ENCODE measurements at places on chromosomes 13 and 19.

GRCh38 chr19:2952953-2953481, 8.2 kb upstream of the ZNF77 start:
- no peak for DNase-seq

DNA sequence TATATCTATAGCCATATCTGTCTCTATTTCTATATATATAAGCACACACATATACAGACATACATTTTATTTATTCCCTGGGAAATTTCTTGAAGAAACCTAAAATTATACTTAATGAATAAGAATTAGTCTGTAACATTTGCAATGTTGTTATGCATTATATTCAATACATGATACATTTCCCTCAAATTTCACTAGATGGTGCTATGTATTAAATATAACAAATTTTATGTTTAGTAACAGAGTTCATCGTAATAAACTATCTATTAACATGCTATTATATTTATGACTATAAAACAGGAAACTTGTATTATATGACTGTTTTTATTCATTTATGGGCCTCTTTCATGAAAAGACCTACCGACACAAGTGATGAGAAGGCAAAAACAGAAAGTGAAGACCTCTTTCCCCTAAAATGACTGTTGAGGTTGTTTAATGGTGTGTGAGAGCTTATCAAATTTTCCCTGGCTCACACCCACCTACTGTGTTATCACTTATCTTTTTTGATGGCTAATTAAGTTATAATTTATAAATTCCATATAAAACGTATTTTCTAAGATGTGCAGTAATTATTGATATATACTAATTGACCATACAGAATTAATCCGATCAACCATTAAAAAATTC, 881.9 kb downstream of the SLITRK6 start:
- DNase-seq, result no peak

GRCh38 chr19:54875506-54875905, 1.5 kb downstream of the FCAR start:
- DNase-seq, result no peak

GRCh38 chr13:32472194-32472621, 44.3 kb upstream of the N4BP2L1 start:
- DNase-seq, result no peak

DNA sequence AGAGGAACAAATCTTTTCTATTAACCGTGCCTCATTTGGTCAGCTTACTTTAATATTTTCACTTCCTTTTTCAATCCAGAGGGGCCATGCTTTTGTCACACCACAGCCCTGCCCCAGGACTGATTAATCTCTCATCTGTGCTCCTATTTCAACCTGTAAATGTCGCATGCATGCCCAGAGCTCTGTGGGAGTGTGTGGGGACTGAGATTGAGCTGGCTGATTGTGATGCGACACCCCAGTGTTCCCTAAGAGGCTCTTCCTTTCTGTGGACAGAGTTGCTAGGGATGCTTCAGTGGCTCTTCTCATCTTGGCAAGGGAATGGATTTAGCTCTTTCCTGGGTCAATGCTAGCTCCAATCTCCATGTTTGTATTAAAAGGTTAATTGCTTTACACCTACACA, 249.6 kb downstream of the TDRD3 start:
- no peak for DNase-seq

DNA sequence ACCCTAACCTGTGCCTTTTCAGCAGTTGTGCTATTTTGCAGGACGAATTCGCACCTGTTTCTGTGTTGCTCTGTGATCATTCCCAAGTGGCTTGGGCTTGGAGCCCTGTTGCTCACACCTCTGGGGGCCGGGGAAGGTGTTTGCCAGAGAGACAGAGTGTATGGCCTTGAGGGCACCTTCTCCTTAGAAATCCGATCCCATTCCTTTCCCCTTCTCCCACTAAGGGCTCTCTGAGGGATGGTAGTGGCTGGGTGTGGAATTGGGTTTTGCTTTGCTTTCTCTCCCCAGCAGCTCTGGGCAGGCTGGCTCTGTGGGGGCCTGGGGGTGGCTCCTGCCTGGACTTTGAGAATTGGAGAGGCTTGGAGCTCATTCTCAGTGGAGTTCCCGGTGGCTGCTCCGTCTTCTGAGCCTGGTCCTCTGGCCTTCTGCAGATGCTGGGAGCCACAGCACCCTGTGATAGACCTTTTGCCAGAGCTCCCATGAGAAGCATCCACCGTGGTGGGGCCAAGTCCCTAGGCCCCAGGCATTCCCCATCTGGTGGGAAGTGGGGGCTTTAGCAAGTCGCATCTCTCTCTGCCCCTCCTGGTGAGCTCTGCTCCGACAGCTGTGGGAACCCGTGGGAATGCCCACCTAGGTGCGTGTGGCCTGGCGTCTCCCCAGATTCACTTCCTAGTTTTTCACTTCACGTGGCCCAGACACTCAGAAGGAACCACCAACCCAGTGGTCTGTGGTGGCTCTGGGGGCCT, 26.1 kb downstream of the ATP11A start:
- DNase-seq, result no peak

GRCh38 chr13:58795715-58796114, 1164.2 kb downstream of the PCDH17 start:
- no peak for DNase-seq

GRCh38 chr19:36113894-36114720, 568 bp downstream of the POLR2I start:
- DNase-seq, result peak; percentile 90

DNA sequence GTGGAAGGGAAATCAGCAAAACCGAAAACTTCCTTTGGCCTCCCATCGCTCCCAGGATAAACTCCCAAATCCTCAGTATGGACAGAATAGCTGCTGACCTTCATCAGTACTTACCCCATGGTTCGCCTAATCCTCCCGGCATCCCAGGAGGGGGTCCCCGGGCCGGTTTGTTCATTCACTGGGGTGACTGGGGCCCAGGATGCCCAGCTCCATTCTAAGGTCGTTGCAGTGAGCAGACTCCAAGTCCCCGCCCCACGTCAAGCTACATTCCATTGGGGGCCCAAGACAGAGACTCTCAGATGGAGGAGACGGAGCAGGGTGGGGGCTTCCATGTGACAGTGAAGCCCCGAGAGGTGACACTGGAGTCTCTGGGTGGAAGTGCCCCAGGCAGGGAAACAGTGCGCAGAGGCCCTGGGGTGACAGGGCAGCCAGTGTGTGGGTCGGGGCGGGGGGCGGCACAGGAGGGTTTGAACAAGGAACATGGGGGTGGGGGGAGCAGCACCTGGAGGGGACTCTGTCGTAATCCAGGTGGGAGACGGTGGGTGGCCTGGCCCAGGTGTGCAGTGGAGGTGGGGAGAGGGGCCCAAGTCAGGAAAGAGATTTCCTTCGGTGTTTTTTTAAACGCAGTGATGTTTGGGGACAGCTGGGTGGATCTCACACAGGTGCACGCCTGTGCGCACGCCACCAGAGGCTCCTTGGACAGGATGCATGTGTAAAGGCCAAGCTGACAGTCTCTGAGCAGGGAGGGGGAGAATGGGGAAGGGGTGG, 5.1 kb downstream of the SSBP4 start:
- DNase-seq, result no peak

DNA sequence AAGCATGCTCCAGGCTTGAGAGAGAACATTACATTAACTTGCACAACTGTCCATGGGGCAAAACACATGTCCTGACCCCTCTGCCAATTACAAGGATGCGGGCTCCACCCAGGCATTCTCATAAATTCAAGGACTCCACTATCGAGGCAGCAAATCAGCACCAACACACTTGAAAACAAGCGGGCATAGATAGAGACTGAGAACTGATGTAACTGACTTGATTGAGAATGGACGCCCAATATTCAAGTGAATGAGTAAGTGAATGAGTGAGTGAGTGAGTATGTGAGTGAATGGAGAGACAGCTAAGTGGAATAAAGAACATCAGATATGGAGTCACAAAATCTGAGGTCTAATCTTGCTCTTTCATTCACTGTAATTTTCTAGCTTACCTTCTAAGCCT, 75.0 kb upstream of the VSTM2B start:
- DNase-seq, result peak; percentile 22

- no peak for DNase-seq
Observed at GRCh38 chr13:100323937-100324336, 235.0 kb downstream of the PCCA start.

DNA sequence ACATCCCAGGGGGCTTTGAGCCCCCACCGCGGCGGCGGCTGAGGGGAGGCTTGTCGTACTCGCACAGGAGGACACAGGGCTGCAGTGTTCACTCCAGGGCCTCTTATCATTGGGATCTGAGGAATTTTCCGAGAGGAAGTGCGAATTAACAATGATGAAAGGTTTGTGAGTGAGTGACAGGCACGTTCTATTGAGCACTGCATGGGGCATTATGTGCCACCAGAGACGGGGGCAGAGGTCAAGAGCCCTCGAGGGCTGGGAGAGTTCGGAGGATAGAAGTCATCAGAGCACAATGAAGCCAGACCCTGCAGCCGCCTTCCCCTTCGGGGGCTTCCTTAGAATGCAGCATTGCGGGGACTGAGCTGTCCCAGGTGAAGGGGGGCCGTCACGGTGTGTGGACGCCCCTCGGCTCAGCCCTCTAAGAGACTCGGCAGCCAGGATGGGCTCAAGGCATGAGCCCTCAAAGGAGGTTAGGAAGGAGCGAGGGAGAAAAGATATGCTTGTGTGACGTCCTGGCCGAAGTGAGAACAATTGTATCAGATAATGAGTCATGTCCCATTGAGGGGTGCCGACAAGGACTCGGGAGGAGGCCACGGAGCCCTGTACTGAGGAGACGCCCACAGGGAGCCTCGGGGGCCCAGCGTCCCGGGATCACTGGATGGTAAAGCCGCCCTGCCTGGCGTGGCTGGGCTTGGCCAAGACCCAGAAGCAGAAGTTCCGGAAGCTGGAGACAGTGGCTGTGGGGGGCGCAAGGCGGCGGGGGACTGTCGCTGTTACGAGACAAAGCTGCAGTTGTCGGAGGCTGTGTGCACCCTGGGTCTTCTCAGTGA, 53.9 kb downstream of the MCF2L start:
- DNase-seq, result no peak

GRCh38 chr13:62387647-62388046, 972.0 kb upstream of the PCDH20 start:
- DNase-seq, result no peak

- no peak for DNase-seq
Observed at GRCh38 chr19:5466814-5467291, 11.6 kb downstream of the ZNRF4 start.

DNA sequence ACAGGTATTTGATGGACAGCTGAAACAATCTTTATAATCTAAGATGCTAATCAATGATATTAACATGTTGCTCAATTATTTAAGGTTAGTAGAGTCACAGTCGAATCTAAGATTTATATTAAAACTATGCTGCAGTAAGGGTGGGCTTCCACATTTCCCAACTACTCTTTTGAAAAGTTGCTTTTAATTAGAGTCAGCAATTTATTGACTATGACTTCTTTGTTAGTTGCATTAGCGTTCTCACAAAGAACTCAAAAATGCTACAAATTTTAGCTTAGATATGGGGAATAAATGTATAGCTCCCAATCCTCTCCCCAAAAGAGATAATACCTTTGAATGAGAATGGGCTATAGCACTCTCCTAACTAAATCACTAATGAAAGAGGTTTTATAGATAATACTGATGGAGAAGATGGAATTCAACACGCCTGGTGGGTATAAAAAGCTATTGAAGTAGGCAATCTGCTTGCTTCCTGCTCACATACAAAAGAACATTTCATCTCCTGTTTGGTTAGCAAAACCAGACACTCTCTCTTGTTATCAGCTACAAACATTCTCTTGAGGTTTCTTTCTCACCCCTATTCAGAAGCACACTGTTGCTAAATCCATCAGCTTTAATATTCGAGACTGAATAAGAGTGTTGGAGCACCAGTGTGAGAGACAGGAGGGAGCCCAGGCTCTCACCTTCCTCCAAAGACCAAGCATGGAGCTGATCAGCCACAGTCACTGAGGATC, 2.4 kb upstream of the FLT1 start:
- no peak for DNase-seq

- no peak for DNase-seq
Observed at GRCh38 chr13:71399631-71400215, 467.3 kb downstream of the DACH1 start.

GRCh38 chr19:17751103-17751911, at the start of gene FCHO1:
TSS of gene FCHO1 (plus strand) at chr19:17751477. CDS start at chr19:17755165, 3,688 bp downstream.
- DNase-seq, result no peak

GRCh38 chr19:53308339-53308811, 25.2 kb upstream of the ZNF845 start:
- no peak for DNase-seq

- DNase-seq, result no peak
Observed at GRCh38 chr19:29612801-29613595, 6.9 kb downstream of the POP4 start.

DNA sequence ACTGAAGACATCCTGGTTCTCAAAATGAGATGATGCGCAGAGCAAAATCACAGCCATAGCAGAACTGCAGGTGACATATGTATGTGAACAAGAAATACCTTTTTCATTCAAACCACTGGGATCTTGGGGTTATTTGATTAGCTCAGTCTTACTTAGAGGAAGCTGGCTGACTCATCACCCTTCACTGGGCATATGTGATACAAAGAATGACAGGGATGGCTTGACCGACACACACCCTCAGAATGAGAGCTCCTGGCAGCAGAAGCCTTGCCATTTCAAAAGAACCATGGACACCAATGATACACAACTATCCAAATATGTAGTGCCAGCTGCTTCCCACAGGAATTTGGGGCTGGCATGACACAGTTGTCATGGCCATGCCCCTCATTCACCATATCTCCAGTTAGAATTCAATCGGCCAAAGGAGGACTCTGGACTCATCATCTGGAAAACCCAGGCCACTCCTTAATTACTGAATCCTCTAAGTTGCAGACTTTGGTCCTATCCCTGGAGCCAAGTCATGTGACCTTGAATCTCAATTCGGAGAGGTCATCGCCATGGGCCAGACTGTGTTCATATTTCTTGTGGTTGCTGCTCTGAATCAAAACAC, 115.8 kb downstream of the KATNAL1 start:
- peak; percentile 37 for DNase-seq

DNA sequence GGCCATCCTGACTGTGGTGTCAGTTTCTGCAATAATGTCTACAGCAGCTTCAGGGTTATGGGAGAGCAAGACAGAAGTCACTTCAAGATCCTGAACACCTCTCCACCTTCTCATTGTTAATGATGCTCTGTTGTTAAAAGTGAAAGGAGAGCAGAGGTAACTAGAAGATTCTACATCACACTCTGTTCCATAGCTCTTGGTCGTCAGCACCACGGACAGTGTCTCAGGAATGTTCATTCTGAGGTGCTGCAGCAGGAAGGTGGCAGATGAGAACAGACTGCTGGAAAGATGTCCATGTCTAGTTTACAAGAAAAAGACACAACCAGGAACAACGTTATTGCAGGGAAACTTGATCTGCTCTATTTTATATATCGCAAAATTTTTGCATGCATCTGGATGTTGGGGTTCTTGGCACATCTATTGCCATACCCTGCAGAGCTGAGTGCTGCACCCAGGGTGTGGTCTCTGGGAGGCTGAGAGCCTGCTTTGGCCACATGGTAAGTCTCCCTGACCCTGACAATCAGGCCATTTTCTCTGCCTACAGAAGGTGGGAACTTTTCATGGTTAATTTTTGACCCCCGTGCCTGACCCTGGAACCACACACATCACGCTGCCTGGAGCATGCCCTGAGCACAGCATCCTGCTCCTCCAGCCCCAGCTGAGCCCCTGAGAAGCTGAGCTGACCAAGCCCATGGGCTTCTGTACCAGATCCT, 12.7 kb downstream of the CEACAM21 start:
- peak; percentile 52 for DNase-seq

- no peak for DNase-seq
Observed at GRCh38 chr13:43356567-43356966, 333.2 kb downstream of the DNAJC15 start.

- DNase-seq, result no peak
Observed at GRCh38 chr19:35094656-35095055, 21.0 kb upstream of the FXYD3 start.

- DNase-seq, result no peak
Observed at GRCh38 chr13:92967923-92968322, 258.7 kb upstream of the GPC6 start.
